ENCODE measurements at places on chromosomes 2 and 18.

DNA sequence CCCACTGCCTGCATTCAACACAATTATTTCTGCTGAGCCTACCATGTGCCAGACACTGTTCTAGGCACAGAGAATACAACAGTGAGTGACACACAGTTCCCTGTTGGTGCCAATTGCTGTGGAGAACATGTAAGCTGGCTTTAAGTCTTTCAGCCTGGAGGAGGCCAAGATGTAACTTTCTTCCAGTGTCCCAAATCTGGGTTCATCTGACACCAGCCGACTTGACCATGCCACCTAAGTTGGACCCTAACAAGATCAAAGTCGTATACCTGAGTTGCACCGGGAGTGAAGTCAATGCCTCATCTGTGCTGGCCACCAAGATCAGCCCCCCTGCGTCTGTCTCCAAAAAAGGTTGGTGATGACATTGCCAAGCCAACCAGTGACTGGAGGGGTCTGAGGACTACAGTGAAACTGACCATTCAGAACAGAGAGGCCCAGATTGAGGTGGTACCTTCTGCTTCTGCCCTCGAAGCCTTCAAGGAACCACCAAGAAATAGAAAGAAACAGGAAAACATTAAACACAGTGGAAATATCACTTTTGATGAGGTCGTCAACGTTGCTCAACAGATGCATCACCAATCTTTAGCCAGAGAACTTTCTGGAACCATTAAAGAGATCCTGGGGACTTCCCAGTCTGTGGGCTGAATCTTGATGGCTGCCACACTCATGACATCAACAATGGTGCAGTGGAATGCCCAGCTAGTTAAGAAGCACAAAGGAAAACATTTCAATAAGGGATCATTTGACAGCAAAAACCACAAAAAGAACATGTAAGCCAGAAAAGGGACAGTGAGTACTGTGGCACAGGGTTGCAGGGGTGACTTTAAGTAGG, 6.3 kb downstream of the TRABD2A start:
- DNase-seq: no peak

GRCh38 chr2:1309507-1309906, 103.8 kb upstream of the TPO start:
- DNase-seq: no peak

DNA sequence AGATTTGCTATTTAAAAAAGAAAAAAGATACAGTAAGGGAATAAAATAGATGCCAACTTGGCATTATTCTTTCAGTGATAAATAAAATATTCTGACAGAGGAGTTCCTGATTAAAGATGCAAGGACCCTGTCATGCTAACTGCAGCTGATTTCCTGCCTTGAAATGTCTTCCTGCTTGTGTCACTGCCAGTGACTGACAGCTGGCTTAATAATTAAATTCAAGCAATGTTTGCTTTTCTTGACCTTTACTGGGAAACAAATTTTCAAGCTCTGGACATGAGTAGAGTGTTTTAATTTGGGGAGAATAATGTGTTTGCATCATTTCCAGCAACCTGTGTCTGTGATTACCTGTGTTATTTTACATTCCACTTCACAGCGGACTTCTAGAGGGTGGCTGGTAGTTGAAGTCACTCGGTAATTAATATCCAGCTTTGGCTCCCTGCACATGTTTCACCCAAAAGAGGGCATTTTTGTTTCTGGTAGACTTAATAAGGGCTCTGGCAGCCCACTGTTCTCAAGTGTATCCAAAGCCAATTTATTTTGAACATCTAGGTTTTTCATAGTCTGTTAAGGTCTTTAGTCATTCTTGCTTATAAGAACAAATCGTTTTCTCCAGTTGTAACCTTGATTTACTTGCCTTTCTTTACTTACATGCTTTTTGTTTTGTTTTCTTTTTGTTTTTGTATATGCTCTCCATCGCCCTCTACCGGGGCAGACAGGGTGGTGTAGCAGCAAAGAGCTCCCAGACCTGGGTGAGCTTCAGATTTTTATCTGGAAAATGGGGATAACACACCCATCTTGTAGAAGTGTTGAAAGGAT, 48.5 kb upstream of the PROKR1 start:
- DNase-seq: peak; percentile 23

- DNase-seq: no peak
These were observed 820.8 kb downstream of the TDRD15 start for GRCh38 chr2:21944536-21944935.

DNA sequence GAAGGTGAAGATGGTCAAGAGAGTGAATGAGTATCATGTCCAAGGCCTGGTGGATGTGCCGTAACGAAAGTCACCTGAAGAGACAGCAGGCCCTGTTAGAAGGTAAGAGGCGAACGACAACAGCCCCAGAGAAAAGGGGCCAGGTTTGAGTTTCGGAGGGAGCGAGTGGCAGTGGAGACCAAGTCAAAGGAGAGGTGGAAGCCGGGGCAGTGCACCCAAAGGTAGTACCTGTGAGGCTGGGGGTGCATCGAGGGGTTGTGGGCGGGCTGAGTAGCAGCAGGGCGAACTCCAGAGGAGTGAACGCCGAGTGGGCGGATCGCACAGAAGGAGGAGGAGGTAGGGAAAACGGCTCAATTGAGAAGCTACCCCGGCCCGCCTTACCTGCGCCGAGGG, 358 bp downstream of the USP37 start:
- DNase-seq: no peak

GRCh38 chr18:46213295-46213694, 109.1 kb downstream of the HAUS1 start:
- no peak for DNase-seq

DNA sequence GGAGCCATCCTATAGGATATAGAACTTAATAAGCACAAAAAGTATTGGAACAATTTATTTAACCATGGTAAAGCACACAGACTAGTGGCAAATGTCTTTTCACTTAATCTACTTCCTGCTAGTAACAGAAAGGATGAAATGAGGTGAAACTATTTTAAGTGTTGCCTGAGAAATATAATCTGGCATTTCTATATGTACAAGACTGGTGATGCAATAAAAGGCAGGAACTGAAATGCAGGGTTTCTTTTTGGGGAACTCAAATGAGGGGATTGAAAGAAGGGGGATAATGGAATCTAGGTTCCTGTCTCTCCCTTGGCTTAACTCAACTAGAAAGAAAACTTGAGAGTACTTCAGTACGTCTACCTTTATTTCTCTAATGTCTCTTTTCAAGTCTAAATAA, 122.3 kb downstream of the MEMO1 start:
- no peak for DNase-seq

DNA sequence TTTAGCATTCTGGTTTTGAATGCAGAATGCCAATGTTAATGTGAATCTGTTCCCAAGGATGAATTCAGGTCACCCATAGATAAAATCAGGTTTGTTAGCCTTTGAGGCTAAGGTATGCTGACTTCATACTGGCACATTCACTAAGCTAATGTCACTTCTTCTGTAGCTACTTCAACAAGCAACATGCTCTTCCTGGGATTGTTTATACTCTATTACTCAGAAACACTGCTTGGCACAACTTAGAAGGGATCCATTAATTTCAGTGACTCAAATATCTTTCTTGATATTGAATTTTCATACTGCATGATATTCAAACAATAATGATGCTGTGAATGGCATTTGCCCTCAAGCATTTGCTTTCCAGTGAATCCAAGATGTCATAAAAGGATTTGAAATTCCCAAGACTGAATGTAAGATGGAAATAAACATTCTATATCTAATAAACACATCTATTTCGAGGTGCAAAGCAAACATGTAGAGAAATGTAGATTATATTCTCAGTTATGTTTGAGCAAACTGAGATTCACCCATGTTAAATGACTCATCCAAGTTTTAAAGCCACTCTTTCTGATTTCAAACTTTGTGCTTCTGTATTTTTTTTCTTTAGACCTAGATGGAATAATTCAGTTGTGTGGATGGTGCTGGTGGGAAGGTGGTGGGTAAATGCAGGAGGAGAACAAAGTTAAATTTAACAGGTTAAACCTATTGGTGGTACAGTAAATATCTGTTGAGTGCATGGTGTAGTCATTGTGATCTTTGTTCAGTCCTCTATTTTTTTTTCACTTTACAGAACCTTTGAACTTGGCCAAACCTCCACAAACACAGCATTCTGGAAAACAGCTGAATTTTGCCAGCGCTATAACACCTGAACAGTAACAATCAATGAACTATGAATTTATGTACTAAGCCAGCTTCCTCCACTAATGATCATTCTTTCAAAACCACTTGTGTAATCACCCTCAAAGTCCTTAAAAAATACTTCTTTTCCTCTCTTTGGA, 162.1 kb upstream of the XIRP2 start:
- DNase-seq: no peak

DNA sequence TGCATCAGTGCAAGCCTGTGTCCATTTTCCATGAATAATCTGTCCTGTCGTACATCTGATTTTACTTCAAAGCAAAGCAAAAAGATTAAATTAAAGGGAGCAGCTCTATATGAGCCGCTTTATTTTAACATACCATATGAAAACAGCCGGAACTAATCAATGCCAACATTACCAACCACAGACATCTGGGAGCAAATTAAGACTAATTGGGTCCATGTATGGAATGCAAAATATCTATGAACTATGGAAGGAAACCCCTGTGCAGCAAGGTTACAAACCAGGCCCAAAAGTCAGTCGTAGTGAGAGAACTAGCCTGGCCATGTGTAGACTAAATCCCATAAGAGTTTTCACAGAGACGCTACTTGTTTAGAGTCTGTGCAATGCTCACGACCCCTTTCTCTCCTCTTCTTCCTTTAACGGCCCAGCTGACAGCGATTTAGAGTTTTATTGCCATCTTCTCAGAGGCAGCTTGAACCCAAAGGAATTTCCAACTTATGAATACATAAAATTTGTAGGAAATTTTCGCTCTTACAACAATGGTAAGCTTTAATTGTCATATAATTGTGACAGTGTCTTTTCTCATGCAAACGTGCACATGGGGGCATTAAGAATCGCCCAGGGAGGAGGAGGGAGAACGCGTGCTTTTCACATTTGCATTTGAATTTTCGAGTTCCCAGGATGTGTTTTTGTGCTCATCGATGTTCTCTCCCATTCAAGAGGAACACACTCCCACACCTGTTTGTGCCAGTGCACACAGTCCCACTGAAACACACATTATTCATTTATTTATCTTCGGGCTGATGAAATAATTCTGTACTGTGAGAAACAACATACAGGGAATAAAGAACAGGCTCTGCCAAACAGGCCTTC, 52.9 kb upstream of the RPL31 start:
- DNase-seq: no peak

GRCh38 chr2:10469301-10469700, 21.2 kb upstream of the ODC1 start:
- no peak for DNase-seq

DNA sequence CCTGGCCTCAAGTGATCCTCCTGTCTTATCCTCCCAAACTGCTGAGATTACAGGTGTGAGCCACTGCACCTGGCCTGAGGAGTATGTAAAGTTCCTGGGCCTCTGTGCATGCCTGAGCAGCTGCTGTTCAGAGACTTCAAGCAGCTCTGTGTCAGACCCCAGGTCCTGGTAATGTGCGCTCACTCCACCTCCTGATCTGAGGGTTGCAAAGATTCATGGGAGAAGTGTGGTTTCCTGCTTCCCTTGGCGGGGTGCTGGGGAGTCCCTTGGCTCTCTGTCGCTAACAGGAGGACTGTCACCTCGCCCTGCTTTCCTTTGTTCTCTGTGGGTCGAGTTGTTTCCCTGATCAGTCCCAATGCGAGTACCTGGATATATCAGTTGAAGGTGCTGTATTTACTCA, 8.6 kb upstream of the IL36A start:
- DNase-seq: no peak

DNA sequence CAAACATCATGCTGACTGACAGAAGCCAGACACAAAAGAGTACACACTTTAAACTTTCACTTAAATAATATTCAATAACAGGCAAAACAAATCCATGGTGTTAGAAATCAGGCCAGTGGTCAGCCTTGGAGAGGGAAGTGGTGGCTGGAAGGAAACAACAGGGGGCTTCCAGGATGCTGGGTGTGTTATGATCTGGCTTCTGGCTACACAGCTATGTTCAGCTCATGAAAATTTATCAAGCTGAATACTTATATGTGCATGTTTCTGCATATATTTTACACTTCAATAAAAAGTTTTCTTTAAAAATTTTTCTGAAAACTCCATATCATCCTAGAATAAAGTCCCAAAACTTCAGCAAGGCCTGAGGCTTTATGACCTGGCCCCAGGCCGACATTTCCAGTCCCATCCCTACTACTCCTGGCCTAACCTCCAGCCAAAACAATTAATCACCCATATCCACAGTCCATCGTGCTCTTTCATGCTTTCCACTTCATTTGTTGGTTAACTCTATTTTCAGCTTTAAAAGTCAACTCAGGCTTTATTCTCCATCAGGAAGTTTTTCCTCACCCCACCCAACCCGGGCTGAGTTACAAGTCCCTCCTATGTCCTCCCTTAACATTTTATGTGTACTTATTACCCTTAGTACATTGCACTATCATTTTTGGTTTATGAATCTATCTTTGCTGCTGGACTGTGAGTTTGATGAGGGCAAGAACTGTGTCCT, 27.9 kb upstream of the SPTBN1 start:
- DNase-seq: no peak

DNA sequence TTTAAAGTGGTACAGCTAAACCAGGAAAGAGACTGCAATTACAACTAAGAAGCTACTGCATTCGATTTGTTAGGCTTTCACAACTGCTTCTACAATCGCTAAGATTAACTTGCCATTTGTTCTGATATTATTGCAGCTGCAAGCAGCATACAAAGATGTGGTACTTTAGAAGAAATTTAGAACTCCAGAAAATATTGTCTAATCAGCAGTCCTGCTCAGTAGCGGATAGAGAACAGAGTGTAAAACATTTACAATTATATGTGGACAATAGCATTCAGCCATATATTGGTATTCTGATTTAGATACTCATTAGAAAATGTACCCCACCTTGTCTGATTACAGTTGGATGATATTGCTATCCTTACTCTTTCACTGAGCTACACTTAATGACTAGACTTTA, 265.3 kb downstream of the DCC start:
- no peak for DNase-seq

DNA sequence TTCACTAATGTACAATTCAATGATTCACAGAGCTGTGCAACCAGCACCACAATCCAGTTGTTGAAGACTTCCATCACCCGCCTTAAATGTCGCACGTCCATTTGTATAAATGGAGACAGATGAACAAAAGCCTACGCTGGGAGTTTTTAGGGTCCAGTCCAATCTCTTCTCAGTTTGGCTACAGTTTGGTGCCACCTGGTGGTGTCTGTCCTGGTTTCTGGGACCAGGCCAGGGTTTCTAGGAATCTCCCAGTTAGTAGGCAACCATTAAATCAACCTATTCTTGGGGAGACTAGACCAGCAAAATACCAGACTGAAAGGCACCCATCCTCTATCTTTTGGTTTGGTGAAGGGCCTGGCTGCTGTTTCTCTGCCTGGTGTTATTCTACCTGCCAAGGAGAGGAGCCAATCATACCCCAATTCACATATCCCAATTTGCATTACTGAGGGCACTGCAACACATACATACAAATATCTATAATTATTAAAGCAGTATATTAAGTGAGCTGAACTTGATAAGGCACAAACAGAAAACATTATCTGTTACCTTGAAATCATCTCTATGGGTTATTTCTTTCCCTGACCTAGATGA, 3.2 kb upstream of the DDX1 start:
- no peak for DNase-seq

GRCh38 chr2:145066856-145067548, 547.1 kb upstream of the ZEB2 start:
- no peak for DNase-seq

- DNase-seq: no peak
These were observed 296.0 kb downstream of the TMX3 start for GRCh38 chr18:68418881-68419280.

- no peak for DNase-seq
These were observed 4.5 kb downstream of the HOXD8 start for GRCh38 chr2:176134035-176134434.

- no peak for DNase-seq
These were observed 1.2 kb upstream of the GRB14 start for GRCh38 chr2:164622338-164623106.

GRCh38 chr18:76499637-76500340, 4.7 kb upstream of the ZNF516 start:
- no peak for DNase-seq
